Gastrocnemius medialis (tissue), 4 donors: ENCODE measurements at places on chromosomes 16 and 17. TPM values are rescaled to one million over a fixed set of nuclear protein-coding genes. Genes with fewer than 3 reads are reported as not detected.
A peak's percentile ranks its signal among the peaks of the same experiment; 100 is the strongest.

DNA sequence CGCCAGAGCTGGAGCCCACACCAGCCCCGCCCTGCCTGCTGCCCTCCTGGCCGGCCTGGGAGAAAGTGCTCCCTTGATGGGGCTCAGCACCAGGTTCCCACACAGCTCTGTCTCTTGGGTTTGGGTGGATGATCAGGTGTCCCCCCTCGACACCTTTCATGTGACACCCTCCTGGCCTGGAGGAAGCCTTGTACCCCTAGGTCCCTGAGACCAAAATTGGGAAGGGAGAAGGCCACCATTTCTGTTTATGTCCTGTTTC lies 19.4 kb upstream of the PLLP start:
- H3K4me3 ChIP-seq = no peak overlapping the region
- no peak for DNase-seq
- H3K27me3 ChIP-seq = no peaks in the 10 kb centered on the region

SLC6A2 gene
- total RNA-seq = not detected

DHRS7C gene
- total RNA-seq = 44.6 TPM

GRCh38 chr17:14318109-14318917 lies 17.4 kb downstream of the HS3ST3B1 start:
- no peaks in the 10 kb centered on the region for H3K4me1 ChIP-seq
- DNase-seq = no peak
- H3K27me3 ChIP-seq = peaks cover 5% of the 10 kb centered on the region
- H3K4me3 ChIP-seq = no peak overlapping the region
- no peak overlapping the region for H3K27ac ChIP-seq
- no peaks in the 10 kb centered on the region for H3K36me3 ChIP-seq

DNA sequence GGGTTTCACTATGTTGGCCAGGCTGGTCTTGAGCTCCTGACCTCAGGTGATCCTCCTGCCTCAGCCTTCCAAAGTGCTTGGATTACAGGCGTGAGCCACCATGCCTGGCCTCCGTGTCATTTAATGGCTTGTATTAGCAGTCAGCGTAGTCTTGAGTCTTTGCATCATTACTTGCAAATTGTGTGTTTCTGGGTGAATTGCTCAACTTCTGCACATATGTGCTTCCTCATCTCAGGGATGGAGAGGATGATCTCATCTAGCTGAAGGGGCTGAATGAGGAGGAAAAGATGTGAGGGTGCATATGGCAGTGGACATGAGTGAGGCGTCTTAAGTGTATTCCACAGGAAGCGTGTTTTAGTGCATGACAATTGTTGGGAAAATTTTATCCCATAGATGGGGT lies 155.8 kb downstream of the SNX29 start:
- no peak overlapping the region for H3K27ac ChIP-seq
- H3K4me1 ChIP-seq = peaks cover 21% of the 10 kb centered on the region
- DNase-seq = no peak
- no peaks in the 10 kb centered on the region for H3K36me3 ChIP-seq
- H3K4me3 ChIP-seq = no peak overlapping the region

DNA sequence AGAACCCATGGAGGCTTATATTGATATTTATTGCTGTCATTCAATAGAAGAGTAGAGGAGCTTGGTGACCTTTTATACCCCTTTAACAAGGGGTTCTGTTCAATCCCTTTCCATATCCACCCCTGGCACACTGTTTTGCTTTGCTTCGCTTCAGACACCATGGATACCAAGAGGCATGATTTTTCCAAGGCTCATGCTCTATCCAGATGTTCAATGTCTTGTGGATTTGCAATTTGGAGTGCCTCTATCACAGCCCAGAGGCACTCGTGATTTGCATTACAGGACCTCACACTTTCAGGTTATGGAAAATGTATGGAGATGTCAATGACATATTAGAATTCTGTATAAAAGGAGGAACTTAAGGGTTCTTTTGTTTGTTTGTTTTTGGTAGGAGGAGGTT lies 21.5 kb downstream of the CFAP20 start:
- no peak overlapping the region for H3K4me3 ChIP-seq
- no peaks in the 10 kb centered on the region for H3K27me3 ChIP-seq
- H3K4me1 ChIP-seq = no peaks in the 10 kb centered on the region
- H3K27ac ChIP-seq = no peak overlapping the region

DNA sequence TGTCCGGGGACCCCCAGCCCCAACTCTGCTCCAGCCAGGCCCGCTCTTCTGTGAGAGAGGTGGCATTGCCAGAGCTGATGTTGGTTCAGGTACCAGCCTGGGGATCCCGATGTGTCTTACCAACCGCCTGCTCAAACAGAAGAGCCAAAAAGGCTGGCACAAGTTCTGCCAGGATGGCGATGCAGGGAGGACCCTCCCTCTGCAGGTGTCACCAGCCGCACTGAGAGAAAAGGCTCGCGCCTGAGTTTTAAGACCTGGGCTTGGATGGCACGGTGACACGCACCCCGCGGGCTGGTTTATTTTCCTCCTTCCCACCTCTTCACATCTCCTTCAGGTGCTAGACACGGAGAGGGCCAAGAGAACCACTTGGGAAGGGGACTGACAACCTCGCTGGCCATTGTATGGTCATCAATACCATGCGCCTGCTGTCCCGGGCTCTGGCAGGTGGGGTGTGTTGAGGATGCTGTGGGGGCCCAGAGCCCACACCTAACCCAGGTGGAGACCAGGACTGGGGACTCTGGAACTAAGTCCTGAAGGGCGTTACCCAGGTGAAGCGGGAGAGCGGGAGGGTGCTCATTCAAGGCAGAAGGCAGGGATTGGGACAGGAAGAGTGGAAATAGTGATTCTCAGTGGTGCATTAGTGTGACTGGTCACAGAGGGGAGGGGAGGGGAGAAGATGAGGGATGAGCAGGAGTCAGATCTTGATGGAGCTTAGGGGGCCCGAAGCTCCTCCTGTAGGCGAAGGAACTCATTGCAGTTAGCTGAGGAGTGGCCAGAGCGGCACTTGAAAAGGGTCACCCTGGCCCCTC lies 16.3 kb downstream of the FOXJ1 start:
- no peak overlapping the region for H3K4me3 ChIP-seq
- peaks cover 3% of the 10 kb centered on the region for H3K4me1 ChIP-seq
- no peak overlapping the region for H3K27ac ChIP-seq

DNA sequence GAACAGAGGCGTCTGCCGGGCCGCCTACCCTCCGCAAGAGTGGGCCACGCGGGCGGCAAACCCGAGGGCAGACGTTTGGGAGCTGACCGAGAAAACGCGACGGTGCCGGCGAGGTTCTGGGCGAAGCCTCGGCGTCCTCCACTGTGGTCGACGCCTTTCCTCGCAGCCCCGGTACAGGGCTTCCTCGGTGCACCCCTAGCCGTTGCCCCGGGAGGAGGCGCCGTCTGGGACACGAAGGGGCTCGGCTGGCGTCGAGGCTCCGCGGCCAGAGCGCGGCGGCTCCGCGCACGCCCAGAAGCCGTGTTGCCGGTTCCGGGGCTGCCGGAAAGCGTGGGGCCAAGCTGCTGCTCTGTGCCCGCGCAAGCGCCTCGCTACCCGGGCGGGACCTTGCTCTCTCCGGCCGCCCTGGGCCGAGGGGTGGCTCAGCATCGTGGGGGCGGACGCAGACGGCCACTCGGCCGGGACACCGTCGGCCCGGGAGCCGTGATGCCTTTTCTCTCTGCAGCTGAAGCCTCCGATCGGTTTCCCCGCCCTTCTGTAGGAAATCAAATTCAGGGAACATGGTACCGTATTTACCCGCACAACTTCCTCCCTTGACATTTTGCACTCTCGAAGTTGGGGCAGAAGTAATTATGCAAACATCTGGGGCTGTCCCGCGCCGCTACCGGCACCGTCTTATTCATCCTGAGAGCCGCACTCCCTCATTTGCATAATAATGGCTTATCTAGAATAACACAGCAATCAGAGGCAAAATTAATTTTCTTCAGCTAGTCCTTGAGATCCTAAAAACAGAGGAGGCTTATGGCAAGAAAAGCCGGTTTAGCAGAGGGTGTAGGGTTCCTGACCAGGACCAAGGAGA lies 7.3 kb upstream of the CBX8 start:
- no peak overlapping the region for H3K27ac ChIP-seq
- H3K4me3 ChIP-seq = no peak overlapping the region
- peaks cover 100% of the 10 kb centered on the region for H3K27me3 ChIP-seq
- H3K4me1 ChIP-seq = peaks cover 6% of the 10 kb centered on the region
- DNase-seq = no peak

CCT6B gene
- 3.7 TPM for total RNA-seq

- no peak overlapping the region for H3K4me3 ChIP-seq
- no peaks in the 10 kb centered on the region for H3K27me3 ChIP-seq
- DNase-seq = no peak
- H3K27ac ChIP-seq = peak overlapping the region; percentile 46
These were observed 9.8 kb downstream of the MYO1C start for GRCh38 chr17:1482680-1483079.

DNA sequence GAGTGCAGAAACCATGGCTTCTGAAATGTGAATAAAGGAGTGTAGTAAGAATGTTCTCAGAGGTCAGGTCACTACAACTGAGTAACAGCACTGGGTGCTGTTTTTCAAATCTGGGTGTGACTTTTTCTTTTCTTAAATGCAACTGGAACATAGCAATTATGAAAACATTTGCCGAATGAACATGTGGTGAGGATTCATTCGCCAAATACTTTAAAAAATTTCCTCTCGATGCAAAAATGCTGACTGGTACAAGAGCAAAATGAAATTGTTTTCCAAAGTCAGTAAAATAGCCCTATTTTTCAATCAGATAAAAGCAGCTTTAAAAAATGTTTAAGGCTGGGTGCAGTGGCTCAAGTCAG lies 18.6 kb downstream of the ZDHHC7 start:
- no peaks in the 10 kb centered on the region for H3K36me3 ChIP-seq
- H3K4me1 ChIP-seq = peaks cover 11% of the 10 kb centered on the region
- H3K4me3 ChIP-seq = no peak overlapping the region
- peak overlapping the region; percentile 10 for H3K27ac ChIP-seq
- DNase-seq = no peak
- no peaks in the 10 kb centered on the region for H3K27me3 ChIP-seq

CEMP1 gene
- not detected for total RNA-seq

- no peak overlapping the region for H3K27ac ChIP-seq
- H3K4me3 ChIP-seq = no peak overlapping the region
- H3K36me3 ChIP-seq = peaks cover 4% of the 10 kb centered on the region
- H3K4me1 ChIP-seq = peaks cover 23% of the 10 kb centered on the region
- no peak for DNase-seq
- H3K27me3 ChIP-seq = no peaks in the 10 kb centered on the region
These were observed 10.4 kb downstream of the GLYR1 start for GRCh38 chr16:4836727-4837126.

GRCh38 chr16:85967111-85967510 lies 68.1 kb downstream of the IRF8 start:
- H3K4me1 ChIP-seq = no peaks in the 10 kb centered on the region
- no peak overlapping the region for H3K4me3 ChIP-seq
- H3K27ac ChIP-seq = no peak overlapping the region

GRCh38 chr17:16282522-16282921 lies 65.5 kb downstream of the PIGL start:
- H3K27ac ChIP-seq = no peak overlapping the region
- H3K4me1 ChIP-seq = peaks cover 17% of the 10 kb centered on the region
- H3K4me3 ChIP-seq = no peak overlapping the region
- no peaks in the 10 kb centered on the region for H3K36me3 ChIP-seq
- no peaks in the 10 kb centered on the region for H3K27me3 ChIP-seq

HOXB5 gene
- not detected for total RNA-seq

- no peak overlapping the region for H3K4me3 ChIP-seq
- peaks cover 46% of the 10 kb centered on the region for H3K4me1 ChIP-seq
- H3K27me3 ChIP-seq = no peaks in the 10 kb centered on the region
- peaks cover 7% of the 10 kb centered on the region for H3K36me3 ChIP-seq
- peak; percentile 68 for DNase-seq
- peak overlapping the region; percentile 96 for H3K27ac ChIP-seq
These were observed 32.9 kb downstream of the SMYD4 start for GRCh38 chr17:1796800-1797199.

DNA sequence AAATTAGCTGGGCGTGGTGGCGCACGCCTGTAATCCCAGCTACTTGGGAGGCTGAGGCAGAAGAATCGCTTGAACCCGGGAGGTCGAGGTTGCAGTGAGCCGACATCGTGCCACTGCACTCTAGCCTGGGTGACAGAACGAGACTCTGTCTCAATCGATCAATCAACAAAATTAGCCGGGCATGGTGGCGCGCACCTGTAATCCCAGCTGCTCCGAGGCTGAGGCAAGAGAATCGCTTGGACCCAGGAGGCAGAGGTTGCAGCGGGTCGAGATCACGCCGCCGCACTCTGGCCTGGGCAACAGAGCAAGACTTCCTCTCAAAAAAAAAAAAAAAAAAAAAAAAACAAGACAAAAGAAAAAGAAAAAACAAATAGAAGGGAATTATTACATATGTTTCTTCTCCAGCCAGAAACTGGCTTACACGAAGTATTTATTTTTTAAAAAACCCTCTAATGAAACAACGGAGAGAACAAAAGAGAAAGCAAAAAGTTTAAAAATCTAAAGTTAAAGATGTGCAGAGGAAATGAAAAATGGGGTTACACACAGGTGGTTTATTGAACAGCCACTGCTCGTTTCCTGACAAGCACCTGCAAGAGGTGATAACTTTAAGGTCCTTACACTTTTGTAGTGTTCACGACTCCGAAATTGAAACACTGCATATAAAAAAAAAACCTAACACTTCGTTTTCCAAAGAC lies 1.4 kb downstream of the SYNRG start:
- peak overlapping the region; percentile 79 for H3K4me3 ChIP-seq
- DNase-seq = no peak
- peaks cover 30% of the 10 kb centered on the region for H3K4me1 ChIP-seq

DNA sequence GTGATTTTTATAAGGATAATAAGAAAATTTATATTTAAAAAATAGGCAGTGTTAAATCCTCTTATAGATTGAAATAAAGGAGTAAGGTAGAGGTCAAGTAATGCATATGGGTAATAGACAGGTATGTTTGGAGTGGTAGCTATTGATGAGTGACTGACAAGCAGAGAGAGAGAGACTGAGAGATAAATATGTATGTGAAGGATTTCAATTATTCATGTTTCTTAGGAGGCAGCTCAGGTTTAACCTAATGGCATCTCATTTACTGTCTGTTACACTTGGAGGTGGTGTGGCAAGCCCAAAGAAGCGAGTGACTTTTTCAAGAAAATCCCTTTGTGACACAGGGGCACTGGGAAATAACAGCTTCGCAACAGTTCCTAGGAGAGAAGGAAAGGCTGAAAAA lies 120.2 kb downstream of the KIF2B start:
- no peak overlapping the region for H3K4me3 ChIP-seq
- no peak overlapping the region for H3K27ac ChIP-seq
- no peak for DNase-seq

DNA sequence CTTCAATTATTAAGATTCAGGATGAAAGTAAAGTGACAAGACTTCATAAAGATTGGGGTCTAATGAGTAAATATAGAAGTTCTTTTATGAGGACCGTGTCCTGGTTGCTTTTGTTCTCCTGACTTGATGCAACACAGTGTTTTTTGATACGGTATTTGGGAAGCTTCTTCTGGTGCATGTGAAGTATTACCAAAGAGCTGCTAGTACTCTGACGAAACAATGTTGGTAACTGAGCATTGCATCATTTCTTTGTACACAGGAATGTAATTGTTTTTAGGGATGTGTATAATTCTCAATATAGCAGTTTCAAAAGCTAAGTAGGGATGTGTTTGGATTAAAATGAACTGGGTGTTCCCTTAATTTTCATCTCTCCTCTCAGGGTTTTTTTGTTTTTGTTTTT lies 15.9 kb downstream of the KPNB1 start:
- H3K4me1 ChIP-seq = no peaks in the 10 kb centered on the region
- no peaks in the 10 kb centered on the region for H3K27me3 ChIP-seq
- no peak overlapping the region for H3K27ac ChIP-seq
- peaks cover 2% of the 10 kb centered on the region for H3K36me3 ChIP-seq
- no peak overlapping the region for H3K4me3 ChIP-seq
